ENCODE measurements at places on chromosomes 3 and 15.
A peak's percentile ranks its signal among the peaks of the same experiment; 100 is the strongest.

- no peak for DNase-seq
Measured at GRCh38 chr3:197807969-197808587, 17.0 kb downstream of the LRCH3 start.

DNA sequence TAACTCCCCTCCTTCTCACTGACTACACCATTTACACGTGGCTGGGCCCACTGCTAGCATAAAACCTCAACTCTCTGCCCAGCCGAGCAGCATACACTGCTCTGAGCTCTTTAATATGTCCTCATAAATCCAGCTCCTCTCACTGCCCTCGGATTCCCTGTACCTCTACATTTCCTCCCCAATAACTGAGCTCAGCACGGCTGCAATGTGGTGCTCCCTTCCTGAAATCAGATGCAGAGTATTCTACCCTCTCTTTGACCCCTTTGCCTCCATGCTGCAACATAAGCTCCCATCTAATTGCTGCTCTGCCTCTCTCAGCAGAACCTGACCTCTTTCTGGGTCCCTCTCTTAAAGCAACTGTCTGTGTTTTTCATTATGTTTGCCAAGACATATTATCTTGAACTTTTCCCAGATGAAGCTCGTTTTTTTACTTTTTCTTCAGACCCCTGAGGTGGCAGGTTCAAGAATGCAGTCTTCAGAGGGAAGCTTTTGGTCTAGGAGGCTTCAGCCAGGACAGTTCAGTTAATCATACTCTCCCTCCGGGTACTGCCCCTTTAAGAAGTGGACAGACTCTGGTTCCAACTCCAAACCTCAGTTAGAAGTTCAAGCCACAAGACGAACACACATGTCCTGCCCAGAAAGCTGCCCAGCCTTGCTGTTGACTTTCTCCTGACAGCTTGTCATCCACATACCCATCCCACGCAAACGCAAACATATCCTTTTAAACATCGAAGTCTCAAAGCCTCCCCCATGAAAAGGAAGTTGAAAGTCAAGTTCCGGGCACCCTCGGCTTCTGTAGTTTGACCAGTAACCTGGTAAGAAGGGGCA is 81.1 kb upstream of the NEO1 start:
- DNase-seq, result no peak

DNA sequence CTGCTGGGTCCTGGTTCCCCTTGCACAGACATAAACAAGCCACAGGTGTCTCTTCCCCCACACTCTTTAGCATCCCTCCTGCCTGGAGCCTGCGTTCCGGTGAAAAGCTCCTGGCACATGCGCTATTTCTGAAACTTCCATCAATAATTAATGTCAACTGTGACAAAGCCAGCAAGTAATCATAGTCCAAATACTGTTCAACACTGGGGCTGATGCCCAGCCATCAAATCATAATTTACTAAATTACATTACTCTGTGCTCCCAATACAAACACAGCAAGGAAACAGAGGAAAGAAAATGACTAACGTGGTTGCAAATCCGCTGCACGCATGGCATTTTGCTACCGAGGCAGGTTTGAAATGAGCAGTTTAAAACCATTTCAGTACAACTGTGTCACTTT is 294.7 kb downstream of the ERC2 start:
- no peak for DNase-seq

- DNase-seq, result no peak
Measured at GRCh38 chr15:68187559-68187958, 17.6 kb downstream of the CALML4 start.

- no peak for DNase-seq
Measured at GRCh38 chr15:90938261-90938660, 3.2 kb downstream of the UNC45A start.

- DNase-seq, result peak; percentile 11
Measured at GRCh38 chr3:150761831-150762661, 923 bp downstream of the SIAH2 start.

DNA sequence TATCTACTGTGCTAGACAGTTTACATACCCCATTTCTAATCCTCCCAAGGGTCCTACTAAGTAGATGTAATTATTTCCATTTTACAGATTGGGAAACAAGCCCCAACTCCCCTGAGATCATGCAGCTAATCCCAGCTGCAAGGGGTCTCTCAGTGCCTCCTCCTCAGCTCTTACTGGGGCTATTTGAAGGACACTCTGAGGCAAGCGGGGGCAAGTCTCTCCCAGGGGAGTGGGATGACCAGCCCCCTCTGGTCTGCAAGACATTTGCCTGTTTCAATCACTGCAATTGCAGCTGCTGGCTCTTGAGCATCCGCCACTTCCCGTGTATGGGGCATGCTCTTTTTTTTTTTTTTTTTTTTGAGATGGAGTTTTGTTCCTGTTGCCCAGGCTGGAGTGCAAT is 11.4 kb downstream of the LAMP3 start:
- no peak for DNase-seq

- no peak for DNase-seq
Measured at GRCh38 chr3:138032567-138032966, 22.6 kb downstream of the CLDN18 start.

GRCh38 chr3:184808021-184808420 is 3.9 kb upstream of the VPS8 start:
- no peak for DNase-seq

- no peak for DNase-seq
Measured at GRCh38 chr15:41952013-41952563, 20.3 kb downstream of the EHD4 start.

- DNase-seq, result no peak
Measured at GRCh38 chr3:58206406-58207011, 4.3 kb downstream of the DNASE1L3 start.

GRCh38 chr15:43529587-43530345 is 12.4 kb downstream of the MAP1A start:
- DNase-seq, result no peak

- no peak for DNase-seq
Measured at GRCh38 chr15:26083457-26083856, 220.3 kb upstream of the ATP10A start.

DNA sequence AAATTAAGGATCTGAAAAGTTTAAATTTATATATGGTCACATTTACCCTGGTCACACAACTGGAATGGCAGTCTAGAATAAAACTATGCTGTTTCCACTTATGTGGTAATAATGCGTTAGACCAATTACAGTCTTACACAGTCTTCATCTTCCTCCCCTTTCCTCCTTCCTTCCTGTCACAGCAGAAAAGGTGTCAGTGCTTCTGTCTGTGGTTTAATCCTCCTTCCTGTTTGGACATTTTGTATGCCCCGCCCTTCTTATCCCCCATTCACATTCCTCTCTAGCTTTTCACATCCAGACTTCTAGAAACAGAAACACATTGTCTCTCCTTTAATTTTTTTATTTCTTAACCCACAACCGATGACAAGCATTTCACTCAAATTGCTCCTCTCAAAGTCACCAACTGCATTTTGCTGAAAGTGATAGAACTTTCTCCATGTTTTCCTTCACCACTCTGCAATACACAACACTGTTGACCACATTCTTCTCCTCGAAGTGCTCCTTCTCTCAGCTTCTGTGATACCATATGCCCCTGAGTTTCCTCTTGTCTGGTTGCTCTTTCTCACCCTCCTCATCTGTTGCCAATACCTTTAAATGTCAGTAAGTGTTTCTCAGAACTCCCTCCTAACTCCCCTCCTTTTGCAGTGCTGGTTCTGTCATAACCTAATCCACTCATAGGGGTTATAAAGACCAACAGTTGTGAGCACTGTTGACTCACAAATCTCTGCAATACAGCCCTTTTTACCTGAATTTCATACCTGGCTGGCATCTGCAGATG is 271.6 kb downstream of the UBE2E2 start:
- no peak for DNase-seq

- DNase-seq, result no peak
Measured at GRCh38 chr3:43334976-43335375, 48.6 kb downstream of the SNRK start.

DNA sequence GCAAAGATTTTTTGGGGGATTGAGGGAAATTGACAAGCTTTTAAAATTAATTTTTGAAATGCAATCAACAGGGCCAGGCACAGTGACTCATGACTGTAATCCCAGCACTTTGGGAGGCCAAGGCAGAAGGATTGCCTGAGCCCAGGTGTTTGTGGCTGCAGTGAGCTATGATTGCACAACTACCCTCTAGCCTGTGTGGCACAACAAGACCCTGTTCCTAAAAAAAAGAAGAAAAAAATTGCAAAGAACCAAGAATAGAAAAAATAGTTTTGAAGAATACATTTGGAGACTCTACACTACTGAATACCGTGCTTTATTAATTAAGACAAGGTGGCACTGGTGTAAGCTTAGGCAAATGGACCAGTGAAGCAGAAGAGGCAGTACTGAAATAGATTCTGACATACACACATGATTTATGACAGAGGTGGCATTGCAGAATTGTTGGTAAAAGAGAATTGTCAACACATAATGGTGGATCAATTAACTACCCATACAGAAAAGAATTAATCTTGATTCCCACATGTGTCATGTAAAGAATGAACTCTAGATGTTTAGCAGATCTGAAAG is 443.3 kb upstream of the ATP11B start:
- no peak for DNase-seq

DNA sequence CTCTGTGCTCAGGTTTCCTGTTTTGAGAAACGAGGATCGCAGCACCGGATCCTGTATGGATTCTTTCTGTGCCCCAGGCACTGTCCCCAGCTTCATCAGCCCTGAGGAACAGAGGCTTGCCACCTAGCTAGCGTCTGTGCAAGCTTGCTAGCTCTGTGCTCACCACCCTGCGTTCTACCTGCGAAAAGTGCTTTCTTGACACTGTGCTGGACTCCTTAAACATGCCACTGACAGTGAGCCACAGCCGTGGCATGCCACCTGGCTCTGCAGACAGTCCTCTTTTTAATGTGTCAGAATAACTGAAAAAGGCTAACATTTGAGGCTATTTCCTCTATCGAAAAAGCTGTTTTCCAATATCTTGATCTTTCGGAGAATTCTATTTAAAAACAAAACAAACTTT is 1.4 kb downstream of the PGPEP1L start:
- no peak for DNase-seq

DNA sequence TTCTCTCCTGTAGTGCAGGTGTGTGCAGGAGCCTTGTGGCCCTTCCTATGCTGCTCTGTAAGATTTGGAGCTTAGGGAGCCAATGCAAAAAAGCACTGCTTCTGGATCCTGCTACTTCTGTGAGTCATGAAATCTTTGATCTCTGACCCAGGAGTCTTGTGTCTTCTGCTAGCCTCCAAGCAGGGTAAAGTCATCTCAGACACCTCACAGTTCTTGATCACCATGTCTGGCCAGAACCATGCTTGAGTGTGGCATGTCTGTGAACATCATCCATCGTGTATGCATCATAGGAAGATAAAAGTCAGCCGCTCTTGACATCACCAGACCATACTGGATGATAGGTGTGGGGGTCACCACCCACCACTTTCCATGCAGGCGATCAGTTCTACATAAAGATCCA is 247.8 kb downstream of the RPLP1 start:
- DNase-seq, result no peak

- DNase-seq, result no peak
Measured at GRCh38 chr3:89925976-89926375, 818.6 kb downstream of the EPHA3 start.

DNA sequence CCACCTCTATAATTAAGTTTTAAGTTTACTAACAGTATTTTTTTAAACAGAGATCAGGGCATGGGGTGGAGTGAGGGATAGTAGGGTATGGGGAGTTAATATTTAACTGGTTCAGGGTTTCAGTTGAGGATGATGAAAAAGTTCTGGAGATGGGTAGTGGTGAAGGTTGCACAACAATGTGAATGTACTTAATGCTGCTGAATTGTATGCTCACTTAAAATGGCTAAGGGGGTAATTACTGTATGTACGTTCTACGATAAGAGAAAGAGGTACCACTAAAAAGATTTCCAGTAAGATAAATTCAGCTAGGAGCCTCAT is 101.4 kb downstream of the TNIK start:
- DNase-seq, result no peak

- DNase-seq, result peak; percentile 4
Measured at GRCh38 chr15:78000091-78000926, 77.2 kb downstream of the TBC1D2B start.

Measured in NCI-H187 (cell line).